ENCODE measurements at places on chromosomes 2 and 18.

- peak; percentile 21 for DNase-seq
Observed at GRCh38 chr2:860259-860855, 90.3 kb upstream of the SNTG2 start.

GRCh38 chr2:171529914-171530313 lies 7.6 kb downstream of the CYBRD1 start:
- no peak for DNase-seq

DNA sequence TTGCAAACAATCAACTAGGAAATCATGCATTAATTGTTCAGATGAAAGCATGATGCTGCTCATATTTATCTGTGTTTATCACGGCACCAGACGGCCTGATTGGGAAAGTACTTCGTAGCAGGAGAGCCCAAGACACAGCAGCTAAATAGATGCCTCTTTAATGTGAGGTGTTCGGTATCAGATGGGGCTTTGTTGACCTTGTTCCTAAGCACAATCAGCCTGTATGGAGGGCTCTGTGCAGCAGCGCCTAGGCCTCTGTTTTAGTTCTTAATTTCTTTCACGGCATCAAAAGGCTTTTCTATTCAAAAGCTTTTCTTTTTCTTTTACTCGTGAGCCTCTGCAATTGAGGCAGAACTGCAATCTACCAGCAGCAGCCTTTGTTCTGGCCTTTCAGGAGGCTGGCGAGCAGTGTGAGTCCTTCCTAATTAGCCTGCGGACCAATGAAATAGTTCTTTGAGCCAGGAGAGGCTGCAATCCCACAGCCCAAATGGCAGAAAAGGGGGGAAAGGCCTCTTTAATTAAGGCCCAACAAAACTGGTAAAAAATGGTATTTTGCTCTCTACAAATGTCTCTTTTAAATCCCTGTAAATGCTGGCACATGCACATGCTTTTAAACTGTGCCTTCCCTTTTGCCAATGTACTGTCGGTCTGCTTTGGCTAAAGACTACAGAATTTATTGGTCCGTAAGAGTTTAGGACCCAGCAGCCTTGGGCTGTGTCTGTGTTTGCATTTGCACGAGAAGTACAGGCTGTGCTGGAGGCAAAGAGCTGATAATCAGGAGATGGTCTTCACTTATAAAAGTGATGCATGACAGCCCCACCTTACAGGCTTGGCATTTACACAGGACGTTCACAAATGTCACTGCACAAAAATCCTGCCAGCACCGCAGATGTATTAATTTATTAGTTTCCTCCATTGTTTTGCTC lies 159.6 kb downstream of the RND3 start:
- peak; percentile 48 for DNase-seq

- no peak for DNase-seq
Observed at GRCh38 chr2:50785816-50786215, 246.1 kb downstream of the NRXN1 start.

DNA sequence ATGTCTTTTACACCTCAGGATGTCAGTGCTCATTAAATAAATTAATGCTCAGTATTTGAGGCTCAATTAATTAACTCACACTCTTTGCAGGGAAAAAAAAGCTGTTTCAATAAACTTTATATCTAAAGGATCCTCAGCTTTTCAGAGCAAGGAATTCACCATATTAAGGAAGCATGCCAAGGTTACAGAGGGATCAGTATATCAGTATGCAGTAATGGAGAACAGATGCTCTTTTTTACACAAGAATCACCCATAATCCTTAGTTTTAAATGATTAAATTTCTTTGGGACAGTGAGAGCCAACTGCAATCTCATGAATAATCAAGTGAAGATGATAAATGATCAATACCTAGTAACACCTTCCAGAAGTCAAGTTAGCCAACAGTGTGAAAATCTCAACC lies 14.9 kb upstream of the LCT start:
- no peak for DNase-seq

GRCh38 chr2:228699400-228699799 lies 517.9 kb upstream of the SPHKAP start:
- no peak for DNase-seq

GRCh38 chr18:70128271-70128670 lies 77.2 kb downstream of the RTTN start:
- DNase-seq = no peak

DNA sequence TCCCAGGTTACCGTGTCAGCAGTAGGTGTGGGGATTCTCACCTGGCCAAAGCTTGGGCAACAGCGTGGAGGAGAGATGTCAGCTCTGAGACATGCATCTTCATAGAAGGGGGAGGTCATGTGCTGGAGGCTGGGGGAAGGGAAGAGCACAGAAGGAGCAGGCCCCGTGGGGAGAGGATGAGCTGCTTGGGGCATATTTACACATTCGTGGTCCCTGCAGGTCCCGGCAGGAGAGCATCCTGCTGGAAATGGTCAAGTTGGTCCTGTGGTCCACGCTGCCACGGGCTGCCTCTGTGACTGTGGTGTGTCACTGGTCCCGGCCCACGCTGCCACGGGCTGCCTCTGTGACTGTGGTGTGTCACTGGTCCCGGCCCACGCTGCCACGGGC lies 195.1 kb upstream of the TWIST2 start:
- no peak for DNase-seq

GRCh38 chr2:168328421-168328820 lies 81.0 kb upstream of the STK39 start:
- no peak for DNase-seq

DNA sequence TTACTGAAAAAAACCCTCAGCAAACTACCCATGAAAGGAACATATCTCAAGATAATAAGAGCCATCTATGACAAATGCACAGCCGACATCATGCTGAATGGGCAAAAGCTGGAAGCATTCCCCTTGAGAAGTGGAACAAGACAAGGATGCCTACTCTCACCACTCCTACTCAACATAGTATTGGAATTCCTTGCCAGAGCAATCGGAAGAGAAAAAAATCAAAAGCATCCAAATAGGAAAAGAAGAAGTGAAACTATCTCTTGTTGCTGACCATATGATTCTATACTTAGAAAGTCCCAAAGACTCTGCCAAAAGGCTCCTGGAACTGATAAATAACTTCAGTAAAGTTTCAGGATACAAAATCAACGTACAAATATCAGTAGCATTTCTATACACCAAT lies 40.6 kb upstream of the MSTN start:
- no peak for DNase-seq

- DNase-seq = peak; percentile 45
Observed at GRCh38 chr18:7202169-7202568, 28.7 kb upstream of the LRRC30 start.

DNA sequence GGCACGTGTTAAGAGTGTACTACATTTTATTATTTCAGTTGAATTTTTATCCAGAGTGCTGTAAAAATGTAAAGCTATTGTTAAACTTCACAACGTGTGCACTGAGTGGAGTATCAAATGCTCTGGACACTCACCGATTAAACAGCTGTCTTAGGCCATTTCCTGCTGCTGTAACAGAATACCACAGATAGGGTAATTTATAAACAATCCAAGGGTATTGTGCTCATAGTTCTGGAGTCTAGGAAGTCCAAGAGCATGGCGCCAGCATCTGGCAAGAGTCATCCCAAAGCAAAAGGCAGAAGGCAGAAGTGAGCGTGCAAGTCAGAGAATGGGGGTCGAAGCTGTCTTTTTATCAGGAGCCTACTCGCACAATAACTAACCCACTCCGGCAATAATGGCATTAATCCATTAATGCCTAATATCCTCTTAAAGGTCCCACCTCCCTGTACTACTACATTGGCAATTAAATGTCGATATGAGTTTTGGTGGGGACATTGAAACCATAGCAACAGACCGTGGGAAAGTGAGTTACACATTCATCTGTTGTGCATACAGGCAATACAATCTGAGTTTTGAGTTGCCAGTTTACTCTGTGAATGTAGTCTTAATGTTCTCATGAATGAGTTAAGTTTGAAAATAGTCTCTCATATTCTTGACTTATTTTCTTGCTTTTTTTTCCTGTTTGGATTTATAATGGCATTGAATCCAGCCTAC lies 64.8 kb downstream of the ARMC9 start:
- no peak for DNase-seq

DNA sequence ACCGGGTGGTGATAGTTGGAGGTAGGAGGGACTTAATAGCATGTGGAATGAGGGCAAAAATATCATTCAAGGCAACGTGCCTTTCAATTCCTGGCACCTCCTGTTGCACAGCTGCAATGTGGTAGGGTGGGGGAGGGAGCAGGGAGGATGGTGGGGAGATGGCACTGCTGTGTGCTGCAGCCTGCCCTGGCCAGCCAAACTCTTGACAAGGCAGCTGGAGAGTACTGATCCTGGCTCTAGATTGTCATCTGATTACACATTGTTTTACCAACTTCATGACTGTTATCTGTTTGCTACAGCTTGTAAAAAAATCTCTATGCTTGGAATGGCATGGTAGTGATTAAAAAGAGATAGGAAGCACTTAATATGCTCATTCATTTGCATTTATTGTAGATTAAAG lies 47.7 kb downstream of the PLCL1 start:
- no peak for DNase-seq

DNA sequence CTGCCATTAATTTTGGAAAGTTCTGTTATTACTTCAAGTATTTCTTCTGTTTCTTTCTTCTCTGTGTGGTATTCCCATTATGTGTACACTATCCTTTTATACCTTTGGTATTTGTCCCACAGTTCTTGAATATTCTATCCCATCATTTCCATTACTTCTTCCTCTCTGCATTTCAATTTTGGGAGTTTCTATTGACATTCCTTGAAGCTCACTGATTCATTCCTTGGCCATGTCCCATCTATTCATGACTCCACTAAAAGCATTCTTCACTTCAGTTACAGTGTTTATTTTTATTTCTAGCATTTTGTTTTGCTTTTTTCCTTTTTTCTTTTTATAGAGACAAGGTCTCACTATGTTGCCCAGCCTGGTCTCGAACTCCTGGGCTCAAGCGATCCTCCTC lies 30.3 kb downstream of the PROC start:
- no peak for DNase-seq

GRCh38 chr2:62450716-62451191 lies 55.2 kb downstream of the TMEM17 start:
- DNase-seq = no peak

- DNase-seq = no peak
Observed at GRCh38 chr2:120845277-120845676, 109.6 kb downstream of the GLI2 start.

DNA sequence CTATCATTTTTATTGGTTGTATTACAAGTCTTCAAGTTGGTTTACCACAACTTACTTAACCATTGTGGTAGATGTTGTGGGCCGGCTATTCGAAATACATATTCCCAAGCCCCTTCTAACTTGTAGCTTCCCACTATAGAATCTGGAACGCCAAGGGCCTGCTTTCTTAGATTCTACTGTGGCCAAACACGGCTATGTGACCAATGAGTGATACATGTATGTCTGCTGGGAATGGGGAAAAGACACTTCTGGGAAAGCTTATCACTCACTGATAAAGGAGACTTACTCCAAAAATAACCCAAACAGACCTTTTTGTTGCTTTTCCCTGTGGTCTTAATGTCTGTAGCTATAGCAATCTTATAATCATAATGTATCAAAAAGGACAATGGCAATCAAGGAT lies 24.5 kb downstream of the STRN start:
- no peak for DNase-seq

DNA sequence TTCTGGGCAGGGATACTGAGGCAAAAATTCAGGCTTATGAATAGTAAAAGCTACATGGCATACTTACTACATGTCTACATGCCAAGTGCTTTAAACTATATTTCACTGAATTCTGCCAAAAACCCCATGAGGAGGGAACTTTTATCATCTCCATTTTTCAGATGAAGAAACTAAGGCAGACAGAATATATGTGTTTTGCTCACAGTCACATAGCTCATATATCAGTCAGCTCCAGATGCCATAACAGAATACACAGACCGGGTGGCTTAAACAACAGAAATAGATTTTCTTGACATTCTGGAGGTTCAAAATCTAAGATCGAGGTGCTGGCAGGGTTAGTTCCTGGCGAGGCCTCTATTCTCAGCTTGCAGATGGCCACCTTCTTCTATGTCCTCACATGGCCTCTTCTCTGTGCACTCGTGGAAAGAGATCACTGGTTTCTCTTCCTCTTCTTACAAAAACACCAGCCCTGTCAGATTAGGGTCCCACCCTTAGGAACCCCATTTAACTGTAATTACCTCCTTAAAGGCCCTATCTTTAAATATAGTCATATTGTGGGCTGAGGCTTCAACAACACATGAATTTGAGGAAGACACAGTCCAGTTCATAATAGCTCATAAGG lies 27.1 kb upstream of the CREB1 start:
- DNase-seq = no peak

DNA sequence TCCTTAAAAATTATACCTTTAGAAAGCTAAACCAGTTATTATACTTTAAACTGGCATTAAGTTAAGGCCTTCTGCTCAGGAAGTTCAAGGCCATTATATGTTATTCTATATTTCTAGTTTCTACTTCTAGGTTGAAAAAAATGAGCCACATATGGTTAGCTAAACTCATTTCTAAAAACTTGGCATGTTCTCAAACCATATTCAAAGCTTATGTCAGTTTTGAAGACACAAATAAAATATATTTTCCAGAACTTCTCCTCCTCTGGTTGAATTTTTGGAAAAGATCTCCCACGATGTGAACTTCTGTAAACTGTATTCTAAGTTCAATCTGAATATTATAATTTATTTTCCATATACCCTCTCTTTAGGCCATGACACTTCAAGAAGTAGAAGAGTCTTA lies 103.5 kb downstream of the NYAP2 start:
- no peak for DNase-seq

DNA sequence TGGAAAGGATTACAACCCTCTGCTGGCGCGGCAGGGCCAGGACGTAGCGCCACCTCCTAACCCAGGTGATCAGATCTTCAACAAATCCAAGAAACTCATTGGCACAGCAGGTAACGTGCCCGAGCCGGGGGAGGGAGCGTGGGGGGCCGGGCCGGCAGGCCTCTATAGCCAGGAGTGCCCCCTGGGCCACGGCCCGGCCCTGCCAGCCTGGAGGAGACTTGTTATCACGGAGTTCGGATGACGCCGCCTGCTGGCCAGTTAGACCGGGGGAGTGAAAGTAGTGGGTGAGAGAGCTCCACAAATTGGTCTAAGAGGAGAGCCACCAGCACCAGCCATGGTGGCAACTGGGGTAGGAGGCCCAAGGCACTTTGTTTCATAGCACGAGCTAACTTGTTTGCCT lies 8.6 kb upstream of the TMEM214 start:
- no peak for DNase-seq

DNA sequence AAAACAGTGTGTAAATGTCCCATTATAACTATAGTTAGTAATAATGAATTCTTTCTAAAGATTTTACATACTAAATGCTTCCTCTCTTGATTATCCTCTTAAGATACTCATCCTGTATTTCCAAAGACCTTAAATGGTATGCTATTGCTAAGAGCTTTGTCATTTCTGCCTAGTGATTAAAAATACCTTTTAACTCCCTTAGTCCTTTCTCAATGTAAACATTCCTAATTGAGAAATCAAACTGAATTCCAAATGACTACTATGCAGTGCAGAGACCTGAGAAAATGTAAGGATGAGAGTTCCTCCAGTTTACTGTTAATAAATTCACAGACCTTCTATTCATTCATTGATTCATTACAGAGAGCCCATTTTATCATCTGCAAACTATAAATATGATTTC lies 86.9 kb downstream of the SOS1 start:
- DNase-seq = no peak

GRCh38 chr18:48787203-48788151 lies 163.3 kb downstream of the SMAD7 start:
- no peak for DNase-seq

All from NCI-H1417 (cell line).